ENCODE measurements at places on chromosomes 16 and 17.

DNA sequence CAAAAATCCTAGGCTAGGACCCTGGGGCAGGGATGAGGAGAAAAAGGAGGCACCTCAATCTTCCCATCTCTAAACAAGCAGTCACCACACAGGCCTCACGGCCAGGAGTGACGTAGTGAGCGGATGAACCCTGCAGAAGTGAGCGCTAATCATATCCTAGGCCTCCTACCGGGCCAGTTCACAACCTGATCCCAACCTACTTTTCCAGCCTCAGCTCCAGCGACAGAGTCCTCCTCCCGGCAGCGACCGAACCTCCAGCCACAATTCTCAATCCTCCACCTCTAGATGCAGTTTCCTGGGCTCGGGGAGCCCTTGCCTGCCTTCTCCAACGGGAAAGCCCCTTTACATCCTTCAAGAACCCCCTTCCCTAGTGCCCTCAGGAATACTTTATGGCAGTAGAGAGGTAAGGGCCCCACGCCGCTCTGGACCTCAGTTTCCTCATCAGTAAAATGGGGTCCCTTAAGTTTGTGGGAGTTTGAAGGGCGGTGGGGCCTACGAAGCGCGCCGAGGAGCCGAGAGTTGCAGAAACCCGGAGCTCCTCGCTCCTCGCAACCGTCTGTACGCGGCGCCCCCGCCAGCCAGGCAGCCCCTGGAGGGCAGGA lies 1.4 kb downstream of the ZNF668 start:
- peak; percentile 47 for DNase-seq

DNA sequence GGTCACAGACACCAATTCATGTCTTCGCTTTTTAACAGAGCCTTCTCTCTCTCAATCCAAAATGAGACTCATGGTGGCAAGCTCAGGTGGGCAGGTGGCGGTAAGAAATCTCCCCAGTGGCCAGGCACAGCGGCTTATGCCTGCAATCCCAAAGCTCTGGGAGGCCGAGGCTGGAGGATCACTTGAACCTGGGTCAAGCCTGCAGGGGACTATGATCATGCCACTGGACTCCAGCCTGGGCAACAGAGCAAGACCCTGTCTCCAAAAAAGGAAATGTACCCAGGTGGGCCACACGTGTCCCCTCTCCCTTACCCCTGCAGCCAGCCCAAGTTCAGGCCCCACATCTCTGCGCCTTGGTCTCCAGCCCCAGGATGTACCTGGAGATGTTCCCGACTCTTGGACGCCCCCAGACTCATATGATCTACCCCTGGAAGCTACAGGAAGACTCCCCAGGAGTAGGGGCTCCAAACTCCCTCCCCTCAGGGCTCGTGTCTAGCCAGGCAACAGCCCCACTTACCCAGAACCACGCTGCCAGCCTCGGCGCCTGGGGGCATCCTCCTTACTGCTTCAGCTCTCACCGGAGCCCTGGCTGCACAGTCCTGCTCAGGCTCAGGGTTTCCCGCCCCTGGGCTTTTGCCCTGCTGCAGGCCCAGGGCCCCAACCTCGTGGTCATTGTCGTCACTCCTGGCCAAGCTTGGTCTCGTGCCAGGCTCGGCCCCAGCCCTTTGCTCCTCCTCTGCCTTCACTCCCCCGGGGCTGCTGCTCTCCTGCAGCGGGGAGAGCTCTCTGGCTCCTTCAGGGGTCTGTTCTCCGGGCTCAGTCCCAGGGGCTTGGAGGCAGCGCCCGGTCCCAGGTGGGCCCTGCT lies 16.2 kb downstream of the MYLK3 start:
- DNase-seq = no peak

DNA sequence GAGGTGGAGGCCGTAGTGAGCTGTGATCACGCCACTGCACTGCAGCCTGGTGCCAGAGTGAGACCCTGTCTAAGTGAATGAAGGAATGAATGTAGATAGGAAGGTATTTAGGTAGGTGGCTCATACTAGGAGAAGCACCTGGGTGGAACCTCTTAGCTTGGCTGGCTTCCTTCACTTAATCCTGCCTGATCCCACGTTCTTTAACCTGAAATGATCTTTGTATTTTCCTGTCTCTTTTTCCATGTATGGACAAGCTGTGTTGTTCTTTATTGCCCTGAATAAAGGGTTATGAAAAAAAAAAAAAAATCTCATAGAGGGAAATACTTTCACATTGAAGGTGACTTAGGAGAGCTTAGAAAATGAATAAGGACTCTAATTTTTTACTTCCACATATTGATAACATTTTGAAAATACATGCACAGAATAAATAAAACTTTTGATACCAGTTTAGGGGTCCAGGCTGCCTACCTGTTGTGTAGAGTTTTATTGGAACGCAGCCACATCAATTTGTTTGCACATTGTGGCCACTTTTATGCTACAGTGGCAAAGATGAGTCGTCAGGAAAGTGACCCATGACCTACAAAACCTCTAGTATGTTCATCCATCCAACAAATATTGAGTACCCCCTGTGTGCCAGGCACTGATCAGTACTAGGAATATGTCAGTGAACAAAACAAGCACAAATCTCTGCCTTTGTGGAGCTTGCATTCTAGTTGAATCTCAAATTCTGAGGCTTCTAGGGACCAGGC lies 44.6 kb downstream of the VPS35L start:
- no peak for DNase-seq

- DNase-seq = no peak
These were observed 10.9 kb upstream of the STAT3 start for GRCh38 chr17:42399121-42399520.

GRCh38 chr17:39100530-39100929 lies 50.9 kb downstream of the PLXDC1 start:
- DNase-seq = no peak

- DNase-seq = peak; percentile 43
These were observed 785 bp downstream of the UBALD1 start for GRCh38 chr16:4613636-4614570.

- no peak for DNase-seq
These were observed 35.7 kb downstream of the TMC6 start for GRCh38 chr17:78092794-78093324.

- DNase-seq = peak; percentile 29
These were observed 31.1 kb upstream of the JPH3 start for GRCh38 chr16:87570938-87571867.

- DNase-seq = peak; percentile 80
These were observed 688 bp downstream of the CRK start for GRCh38 chr17:1455291-1455796.

DNA sequence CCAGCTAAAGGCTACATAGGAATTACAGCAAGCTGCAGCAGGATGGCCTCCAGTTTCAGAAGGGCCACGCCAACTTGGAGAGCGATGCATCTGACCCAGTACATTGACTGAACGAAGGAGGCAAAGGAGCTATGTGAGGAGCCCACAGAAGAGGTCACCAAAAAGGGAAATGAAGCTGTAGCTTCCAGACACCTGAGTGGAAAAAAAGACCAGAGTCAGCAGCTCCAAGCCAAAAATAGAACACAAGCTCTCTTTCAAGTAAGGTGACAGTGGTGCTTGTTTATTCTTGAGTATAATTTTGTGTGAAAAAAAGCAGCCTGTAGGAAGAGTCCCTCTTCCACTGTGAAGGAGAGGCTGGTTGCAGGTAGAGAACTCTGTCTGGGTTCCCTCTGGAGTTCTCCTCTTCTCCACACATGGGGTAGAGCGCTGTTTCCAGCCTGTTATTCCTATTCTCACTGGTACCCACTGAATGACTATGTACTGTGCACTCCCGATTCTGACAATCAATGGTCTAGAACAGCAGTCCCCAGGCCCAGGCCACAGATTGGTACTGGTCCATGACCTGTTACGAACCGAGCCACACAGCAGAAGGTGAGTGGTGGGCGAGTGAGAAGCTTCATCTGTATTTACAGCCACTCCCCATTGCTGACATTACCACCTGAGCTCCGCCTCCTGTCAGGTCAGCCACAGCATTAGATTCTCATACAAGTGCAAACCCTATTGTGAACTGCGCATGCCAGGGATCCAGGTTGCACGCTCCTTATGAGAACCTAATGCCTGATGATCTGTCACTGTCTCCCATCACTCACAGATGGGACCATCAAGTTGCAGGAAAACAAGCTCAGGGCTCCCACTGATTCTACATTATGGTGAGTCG lies 15.1 kb downstream of the CCL4 start:
- no peak for DNase-seq

DNA sequence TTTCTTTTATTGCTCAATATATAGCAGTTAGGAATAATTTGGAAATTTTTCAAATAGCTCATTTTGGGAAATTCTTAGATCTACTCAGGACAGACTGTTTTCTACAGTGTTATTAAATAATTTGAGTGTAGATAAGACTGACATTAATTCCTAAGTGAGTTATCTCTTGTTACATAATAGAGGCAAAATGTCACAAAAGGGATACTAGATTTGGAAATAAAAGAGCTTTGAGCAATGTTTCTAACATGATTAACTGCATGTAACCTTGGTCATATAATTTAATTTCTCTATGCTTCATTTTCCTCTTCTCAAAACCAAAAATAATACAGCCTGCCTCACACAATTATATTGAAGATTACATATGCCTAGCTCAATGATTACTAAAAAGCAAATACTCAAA lies 16.3 kb upstream of the KIF2B start:
- no peak for DNase-seq

DNA sequence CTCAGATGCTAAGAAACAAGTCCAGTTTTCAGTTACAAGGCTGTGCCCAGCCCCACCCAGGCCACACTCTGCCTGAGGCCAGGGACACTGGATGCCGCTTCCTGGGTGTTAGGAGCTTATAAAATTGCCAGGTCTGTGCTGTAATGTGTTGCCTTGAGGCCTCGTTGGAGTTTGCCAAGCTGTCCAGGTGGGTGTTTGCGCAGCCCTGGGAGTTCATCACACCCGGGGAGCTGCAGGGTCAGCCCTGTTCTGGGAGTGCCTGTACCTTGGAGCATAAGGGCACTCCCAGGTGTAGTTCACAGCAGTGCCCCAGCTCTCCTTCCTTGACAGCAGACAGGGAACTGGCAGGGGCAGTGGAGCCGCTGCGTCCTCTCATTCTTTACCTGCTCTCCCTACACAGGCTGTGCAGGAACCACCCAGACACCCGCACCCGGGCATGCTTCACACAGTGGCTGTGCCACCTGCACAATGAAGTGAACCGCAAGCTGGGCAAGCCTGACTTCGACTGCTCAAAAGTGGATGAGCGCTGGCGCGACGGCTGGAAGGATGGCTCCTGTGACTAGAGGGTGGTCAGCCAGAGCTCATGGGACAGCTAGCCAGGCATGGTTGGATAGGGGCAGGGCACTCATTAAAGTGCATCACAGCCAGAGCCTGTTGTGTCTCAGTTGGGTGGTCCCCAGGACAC lies 1.6 kb downstream of the GFER start:
- no peak for DNase-seq

DNA sequence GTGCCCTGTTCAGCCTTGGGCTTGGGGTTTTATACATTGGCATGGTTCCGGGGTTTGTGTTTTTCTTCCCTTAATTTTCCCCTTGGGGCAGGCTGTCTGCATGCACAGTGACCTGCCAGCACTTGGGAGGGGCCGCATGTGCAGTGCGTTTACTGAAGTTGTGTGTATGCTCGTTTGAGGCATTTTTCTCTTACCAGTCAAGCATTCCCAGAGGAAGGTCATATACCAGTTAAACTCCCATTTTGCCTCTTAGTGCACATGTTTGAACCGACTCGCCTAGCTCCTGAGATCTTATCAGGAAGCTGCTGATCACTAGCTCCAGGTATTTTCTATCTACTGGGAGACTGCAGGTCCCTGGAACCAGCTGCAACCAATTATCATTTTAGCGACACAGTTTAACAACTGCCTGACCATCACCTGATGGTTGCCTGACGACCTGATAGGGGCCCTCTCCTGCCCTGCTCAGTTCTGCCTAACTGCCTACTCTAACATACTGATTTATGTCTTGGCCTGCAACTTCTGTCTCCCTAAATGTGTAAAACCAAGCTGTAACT lies 51.4 kb downstream of the MFSD11 start:
- no peak for DNase-seq

DNA sequence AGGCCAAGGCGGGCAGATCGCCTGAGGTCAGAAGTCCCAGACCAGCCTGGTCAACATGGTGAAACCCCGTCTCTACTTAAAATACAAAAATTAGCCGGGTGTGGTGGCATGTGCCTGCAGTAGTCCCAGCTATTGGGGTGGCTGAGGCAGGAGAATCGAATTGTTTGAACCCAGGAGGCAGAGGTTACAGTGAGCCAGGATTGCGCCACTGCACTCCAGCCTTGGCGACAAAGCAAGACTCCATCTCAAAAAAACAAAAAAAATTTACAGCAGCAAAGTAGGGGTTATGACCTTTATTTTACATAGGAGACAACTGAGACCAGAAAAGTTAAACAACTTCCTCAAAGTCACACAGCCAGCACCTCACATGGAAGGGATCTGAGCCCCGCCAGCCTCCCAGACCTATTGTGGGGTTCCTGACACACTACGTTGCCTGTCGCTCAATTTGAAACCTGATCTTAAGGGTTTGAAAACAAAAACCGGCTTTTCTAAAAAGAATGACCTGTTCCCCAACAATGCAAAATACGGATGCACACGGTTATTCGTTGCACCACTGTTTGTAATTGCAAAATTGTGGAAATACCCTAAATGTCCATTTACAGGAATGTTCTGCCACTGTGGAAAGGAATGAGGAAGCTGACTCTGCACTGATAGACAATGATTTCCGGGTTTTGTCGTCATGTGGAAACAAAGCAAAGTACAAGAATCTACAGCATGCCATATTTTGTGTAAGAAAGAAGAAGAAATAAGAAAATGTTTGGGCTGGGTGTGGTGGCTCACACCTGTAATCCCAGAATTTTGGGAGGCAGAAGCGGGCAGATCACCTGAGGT lies 77.2 kb downstream of the CNGB1 start:
- DNase-seq = peak; percentile 96

GRCh38 chr17:28899212-28899815 lies 1.8 kb upstream of the FLOT2 start:
- no peak for DNase-seq

GRCh38 chr16:53865494-53865863 lies 161.5 kb downstream of the FTO start:
- peak; percentile 7 for DNase-seq

DNA sequence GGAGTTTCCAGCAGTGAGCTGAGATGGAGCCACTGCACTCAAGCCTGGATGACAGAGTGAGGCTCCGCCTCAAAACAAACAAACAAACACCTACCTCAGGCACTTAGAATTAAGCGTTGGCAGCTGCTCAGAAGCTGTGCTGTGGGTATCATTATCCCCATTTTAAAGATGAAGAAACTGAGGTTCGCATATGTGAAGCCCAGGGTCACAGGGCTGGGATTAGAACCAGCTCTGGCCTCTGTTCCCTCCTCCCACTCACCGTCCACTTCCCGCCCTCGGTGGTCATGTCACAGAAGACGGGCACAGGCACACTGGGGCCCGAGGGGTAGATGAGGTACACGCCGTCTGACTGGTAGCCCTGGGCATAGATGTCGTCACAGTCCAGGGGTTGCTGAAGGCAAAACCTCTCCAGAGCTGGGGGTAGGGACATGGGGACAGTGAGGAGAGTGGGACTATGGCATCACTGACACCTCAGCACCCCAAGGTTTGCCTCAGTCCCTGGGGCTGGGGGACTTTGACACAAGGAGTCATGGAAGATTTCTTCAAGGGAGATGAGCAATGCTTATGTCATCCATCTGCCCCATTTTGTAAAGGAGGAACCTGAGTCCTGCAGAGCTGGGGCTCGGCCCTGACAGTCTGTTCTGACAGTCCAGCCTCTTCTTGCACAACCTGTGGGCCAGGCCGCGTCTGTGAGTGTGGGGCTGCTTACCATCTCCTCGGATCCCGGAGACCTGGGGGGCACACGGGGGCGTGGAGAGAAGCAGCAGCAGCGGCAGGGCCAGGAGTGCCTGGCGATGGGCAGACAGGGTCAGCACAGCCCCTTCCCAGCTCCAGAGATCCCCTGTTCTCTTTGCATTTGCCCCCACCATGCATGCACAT lies 700 bp downstream of the MFAP4 start:
- peak; percentile 92 for DNase-seq
